ENCODE measurements at places on chromosomes 4 and X.

- DNase-seq: no peak
These were observed 19.1 kb upstream of the TEX13B start for GRCh38 chrX:108001218-108001814.

DNA sequence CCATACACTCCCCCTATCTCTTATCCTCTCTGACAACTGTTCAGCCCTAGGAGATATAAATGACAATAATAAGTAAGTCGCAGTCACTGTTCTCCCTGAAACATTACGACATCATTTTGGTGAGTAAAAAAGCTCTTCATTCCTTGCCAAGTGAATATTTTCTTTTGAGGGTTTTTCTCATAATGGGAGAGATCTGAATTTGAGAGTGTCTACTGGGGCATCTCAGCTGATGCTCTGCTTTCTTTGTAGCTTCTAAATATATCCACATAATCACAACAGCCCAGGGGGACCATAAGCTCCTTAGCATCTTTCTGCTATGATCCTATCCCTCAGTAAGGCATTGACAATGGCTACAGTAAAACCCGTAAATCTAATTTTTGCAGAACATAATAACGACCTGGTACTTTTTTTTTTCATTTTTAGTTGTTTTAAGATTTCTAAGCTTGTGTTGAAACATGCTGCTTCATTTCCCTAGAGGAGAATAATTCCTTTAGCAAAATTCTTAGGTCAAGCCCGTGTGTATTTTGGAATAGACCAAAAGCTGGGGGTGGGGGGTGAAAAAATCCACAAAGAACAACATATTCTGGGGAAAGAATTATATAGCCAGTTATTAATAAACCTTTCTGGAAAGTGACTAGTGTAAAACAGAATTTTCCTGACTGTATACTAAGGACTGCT is 78.1 kb upstream of the GPM6B start:
- DNase-seq: no peak

DNA sequence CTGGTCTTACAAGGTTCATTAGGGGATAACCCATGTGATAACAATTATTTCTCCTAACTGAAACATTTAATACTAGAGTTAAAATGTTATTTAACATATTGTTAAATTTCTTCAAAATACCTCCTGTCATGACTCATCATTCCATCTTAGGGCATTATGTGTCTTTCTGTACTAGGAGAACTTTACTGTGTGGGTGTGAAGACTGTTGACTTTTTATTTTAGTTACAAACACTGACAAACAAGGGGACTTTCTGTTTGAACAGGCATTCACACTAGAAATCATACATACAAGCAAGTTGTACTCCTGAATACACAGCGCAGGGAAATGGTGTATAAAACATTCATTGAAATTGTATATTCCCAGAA is 175.9 kb downstream of the FBXW7 start:
- no peak for DNase-seq

DNA sequence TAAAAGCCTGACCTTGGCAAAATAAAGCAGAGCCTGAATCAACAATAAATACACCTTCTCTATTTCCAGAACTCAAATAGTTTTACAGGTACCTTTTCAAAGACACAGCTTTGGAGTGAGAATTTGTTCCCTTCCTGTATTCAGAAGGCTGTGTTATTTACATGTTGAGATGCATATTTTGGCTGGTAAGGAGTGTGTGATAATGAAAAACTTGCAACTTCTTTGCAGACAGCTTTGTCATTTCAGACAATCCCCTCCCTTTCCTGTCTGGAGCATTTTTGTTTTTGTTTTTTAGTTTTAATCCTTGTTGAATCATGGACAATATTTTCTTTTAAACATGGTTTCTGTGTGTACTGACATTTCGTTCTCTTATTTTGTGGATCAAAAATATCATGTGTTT is 493.8 kb downstream of the FAT4 start:
- no peak for DNase-seq

DNA sequence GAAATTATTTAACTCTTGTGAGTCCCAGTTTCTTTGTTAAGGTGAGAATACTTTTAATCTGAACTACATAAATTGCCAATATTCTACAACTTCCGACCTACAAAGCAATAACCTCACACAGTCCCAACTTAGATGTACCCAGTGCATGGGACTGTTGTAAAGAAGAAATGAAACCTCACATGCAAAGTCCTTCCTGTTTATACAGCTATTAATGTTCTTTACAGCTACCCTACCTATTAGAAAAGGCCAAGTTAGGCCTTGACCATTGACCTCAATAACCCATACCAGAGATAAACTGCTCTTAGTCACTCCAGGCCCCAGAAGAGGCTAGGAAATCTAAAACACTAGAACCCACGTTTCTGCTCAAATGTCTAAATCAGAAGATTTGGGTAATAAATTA is 920.1 kb upstream of the TENM3 start:
- DNase-seq: no peak
